ENCODE measurements at places on chromosomes 7 and 10.

- DNase-seq, result no peak
Observed at GRCh38 chr10:30997536-30998235, 34.0 kb downstream of the ZNF438 start.

DNA sequence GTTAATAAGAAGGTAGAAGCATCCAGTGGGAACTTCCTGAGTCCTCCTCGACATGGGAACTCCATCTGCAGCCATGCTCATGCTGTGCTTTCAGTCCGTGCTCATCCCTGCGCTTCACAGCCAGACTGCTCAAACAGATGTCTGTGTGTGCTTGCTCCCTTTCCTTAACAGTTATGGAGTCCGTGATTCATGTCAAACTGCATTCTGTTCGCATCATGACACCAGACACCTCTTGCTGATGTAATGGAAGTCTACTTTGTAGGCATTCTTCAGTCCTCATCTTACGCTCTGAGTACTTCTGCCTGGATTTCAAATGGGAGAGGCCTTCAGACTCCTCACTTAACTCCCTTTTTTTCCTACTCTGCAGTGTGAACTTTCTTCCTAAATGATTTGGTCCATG is 304.9 kb downstream of the SUGCT start:
- no peak for DNase-seq

- no peak for DNase-seq
Observed at GRCh38 chr10:1418031-1418550, 319.2 kb downstream of the ADARB2 start.

GRCh38 chr7:155699180-155699579 is 54.7 kb downstream of the RBM33 start:
- DNase-seq, result no peak

DNA sequence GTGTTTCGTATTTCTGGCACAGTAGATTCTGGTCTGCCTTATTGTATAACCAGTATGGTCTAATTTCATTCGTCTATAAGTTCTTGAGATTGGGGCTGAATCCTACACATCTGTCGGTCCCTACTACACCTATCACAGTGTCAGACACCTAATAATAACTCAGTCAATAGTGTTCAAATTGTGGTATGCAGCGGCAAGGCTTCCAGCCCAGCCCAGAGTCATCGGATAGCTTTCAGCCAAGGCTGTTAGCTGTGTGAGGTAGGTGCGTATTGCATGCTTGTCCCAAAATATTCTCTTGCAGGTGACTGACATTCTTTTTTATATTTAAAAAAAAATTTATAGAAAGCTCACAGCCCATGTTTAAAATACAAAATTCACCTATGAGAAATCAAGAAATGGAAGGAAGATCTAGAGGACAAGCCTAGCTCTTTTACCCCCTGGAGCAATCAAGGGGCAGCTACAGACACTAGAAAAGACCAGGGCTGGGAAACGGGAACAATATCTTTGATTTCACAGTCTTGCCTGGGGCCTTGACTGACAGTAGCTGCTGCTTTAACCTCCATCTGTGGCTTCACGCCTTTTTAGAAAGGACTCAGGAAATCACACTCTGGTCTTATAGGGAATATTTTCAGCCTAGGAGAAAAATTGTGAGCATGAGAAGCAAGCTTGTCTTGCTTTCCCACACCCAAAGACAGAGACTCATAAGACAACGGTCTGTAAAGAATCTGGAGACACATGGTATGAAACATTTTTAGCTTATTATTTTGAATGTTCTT is 9.5 kb upstream of the ASB4 start:
- no peak for DNase-seq

- no peak for DNase-seq
Observed at GRCh38 chr7:32519763-32520162, 24.5 kb downstream of the AVL9 start.

DNA sequence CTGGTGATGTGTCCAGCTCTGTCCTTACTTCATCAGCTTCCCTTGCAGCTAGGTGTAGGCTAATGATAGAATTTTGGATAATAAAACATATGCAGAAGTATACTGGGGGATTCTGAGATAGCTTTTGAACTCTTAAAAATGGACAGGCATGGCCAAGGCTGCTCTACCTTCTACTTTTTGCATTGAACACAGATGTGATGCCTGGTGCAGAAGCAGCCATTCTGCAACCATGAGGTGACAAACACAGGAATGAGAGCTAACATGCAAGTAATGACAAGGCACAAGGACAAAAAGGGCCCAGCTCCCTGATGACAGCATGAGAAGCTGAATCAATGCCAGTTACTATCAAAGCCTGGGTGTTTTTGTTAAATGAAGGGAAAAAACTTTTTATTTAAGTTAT is 686.5 kb upstream of the AUTS2 start:
- DNase-seq, result no peak

DNA sequence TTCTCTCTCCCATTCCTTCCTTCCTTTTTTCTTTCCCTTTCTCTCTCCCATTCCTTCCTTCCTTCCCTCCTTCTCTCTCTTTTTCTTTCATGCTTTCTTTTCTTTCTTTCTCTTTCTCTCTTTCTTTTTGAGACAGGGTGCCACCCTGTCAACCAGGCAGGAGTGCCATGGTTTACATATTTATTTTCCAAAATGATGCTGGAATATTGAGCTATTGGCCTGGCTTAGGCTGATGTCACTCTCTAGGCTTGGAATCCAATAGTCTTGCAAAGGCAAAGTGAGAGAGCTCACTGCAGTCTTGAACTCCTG is 159.1 kb downstream of the BAMBI start:
- DNase-seq, result no peak

- peak; percentile 6 for DNase-seq
Observed at GRCh38 chr7:19377611-19378344, 232.6 kb upstream of the FERD3L start.
